ENCODE measurements at places on chromosomes 3 and 15.

DNA sequence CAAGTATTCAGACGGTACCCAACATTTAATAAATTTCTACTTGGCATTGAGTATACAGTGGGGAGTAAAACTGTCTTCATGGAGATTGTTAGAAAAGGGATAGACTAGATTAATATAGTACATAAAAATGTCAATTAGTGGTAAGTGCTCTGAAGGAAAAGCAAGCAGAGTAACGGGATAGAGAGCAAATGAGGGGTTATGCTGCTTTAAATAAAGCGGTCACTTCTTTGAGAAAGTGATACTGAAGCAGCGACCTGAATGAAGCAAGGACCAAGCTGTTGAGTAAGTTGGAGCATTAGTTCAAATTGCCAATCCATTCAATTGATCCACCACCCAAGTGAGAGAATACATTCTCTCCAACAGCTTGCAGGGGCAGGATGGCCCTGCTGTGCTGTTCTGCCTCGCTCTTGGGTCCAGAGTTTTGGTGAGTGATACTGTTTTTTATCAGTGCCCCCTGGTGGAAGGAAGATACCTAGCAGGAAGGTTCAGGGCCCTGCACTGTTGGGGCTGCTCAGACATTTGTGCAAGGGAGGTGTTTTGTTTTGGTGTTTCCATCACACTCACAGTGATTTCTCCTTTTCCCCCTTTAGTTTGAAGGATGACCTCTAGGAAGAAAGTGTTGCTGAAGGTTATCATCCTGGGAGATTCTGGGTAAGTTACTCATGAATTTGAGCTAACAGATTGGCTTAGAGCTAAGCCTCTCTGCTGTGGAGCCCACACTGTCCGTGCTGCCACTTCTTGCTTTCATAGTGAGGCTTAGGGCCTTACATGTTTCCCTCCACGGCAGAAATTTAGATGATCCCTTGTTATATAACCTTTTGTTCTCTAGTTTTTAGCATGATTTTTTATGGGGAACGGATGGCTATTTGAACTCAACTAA lies 69.0 kb downstream of the RAB7A start:
- DNase-seq: peak; percentile 61

DNA sequence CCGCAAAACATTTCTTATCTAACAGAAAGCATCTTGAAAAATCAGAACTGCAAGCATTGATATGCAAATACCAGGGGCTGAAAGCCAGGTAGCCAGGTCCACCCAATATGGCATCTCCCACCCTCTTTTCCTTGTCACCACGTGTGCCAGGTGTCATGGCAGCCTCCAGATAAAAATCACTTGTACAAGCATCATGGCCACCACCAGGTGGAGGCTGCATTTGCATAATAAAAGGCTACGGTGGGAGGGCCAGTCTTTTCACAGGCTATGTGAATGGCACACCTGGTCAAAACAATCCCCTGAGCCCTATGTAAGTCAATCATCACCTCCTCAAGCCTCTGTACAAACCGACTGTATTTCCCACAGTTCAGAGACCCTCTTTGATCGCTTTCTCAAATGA lies 1233.1 kb upstream of the ALCAM start:
- DNase-seq: no peak

DNA sequence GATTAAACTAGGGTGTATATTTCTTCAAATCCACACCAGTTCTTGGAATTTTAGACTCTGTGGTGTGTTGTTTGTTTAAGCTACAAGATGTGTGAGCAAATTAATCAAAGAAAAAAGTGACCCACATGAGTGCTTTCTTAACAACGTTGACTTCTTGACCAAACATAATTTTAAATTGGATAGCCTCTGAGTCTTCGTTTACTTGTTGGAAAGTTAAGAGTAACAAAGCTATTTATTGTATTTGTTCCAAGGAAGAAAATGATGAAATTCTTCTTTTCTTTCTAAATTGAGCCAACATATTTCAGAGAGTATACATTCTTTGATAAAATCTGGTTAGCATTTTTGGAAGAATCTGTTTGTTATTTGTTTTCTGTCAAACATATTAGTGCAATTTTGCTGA lies 99.9 kb upstream of the IGSF10 start:
- DNase-seq: no peak

DNA sequence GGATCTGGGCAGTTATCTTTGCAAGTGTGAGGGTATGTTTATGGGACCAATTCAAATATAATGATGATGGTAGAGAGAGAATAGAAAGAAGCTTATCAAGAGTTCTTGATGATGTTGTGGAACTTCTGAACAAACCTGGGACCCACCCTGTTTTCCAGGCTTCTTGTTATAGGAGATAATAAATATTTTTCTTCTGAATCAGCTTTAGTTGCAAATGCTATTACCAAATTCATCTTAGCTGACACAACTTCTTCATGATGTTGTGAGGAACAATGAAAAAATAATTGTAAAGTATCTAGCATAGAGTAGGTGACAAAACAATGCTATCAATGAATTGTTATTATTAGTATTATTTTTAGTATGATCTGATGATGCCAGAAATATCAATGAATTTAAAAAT lies 43.5 kb upstream of the PTX3 start:
- no peak for DNase-seq

DNA sequence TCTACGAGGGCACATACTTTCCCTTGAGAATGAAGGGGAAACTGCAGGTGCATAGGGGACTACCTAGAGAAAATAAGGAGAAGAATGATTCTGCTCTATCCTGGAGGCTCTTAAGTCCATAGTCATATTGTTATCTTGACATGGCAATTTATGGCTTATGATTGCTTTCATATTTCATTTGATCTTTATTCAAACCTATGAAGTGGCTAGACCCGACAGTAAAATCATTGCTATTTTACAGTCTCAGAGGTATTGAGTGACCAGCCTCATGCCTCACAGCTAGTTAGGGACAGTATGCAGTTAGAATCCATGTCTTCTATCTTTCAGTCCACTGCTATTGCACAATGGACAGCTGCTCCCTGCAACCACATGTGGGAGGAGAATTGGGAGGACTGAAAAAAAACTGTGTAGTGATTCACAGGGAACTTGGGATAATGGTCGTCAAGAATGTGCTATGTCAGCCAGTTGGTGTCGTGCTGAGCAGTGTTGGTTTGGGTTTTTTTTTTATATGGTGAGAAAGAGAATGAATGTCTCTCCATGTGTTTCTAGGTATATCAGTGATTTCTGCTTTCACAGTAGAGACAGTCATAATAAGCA lies 63.2 kb upstream of the SPPL2A start:
- DNase-seq: no peak

DNA sequence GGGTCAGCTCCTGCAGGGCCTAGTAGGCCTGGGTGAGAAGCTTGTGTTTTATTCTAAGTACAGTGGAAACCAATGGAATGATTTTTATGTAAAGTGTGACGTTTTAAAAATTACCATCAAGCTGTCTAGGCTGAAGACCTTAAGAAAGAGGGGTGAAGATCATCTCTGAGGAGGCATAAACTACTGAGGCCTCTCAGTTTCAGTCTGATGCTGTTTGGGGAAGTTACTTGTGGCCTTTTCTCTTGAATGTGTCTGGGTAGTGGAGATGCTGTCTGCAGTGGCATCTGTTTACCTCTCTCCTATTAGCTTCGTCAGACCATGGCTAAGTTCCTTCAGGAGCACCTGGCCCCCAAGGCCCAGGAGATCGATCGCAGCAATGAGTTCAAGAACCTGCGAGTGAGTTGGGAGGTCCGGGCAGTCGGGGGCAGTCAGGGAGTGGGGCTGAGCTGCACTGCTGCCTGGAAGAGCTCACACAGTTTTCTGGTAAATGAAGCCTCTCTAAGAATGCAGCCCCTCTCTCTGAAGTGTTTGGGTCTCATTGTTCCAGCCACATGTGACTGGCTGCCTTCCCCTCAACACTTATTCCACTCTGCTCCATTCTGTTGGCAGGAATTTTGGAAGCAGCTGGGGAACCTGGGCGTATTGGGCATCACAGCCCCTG lies 1.9 kb downstream of the IVD start:
- DNase-seq: no peak

GRCh38 chr15:55026381-55026780 lies 170.4 kb downstream of the RSL24D1 start:
- no peak for DNase-seq

Data from activated T-helper 2 cell treated with anti-CD3 and anti-CD28 coated beads, Interferon-gamma antibody, Interleukin-2, Interleukin-4, amounts not matched to agents 10 μg/mL and 5 μg/mL and 100 μg/mL, durations not matched to agents 14 hours and 24 hours and 36 hours (primary cell).